ENCODE measurements at places on chromosomes 2 and 18. TPM values are rescaled to one million over a fixed set of nuclear protein-coding genes. Genes with fewer than 3 reads are reported as not detected.

The TFPI gene
- total RNA-seq = 0.59 TPM

The MAL gene
- 9.0 TPM for total RNA-seq

The PROKR1 gene
- total RNA-seq = 0.83 TPM

The RFTN2 gene
- total RNA-seq = 2.5 TPM

The MBP gene
- total RNA-seq = 82.6 TPM

The CAPN13 gene
- not detected for total RNA-seq

The MEP1B gene
- not detected for total RNA-seq

The NPHP1 gene
- total RNA-seq = 2.5 TPM

The LCT gene
- not detected for total RNA-seq

The DPYSL5 gene
- 313 TPM for total RNA-seq

The CCDC121 gene
- 5.3 TPM for total RNA-seq

The CRYBA2 gene
- total RNA-seq = 0.49 TPM

The KRCC1 gene
- 8.0 TPM for total RNA-seq

The KIF1A gene
- total RNA-seq = 439 TPM

The CXCR2 gene
- not detected for total RNA-seq
